ENCODE measurements at places on chromosomes 1 and 21.

- DNase-seq: no peak
Measured at GRCh38 chr1:93629101-93630059, 52.3 kb downstream of the BCAR3 start.

- DNase-seq: peak; percentile 33
Measured at GRCh38 chr1:148318123-148318903, 164.8 kb downstream of the PPIAL4G start.

GRCh38 chr1:21818656-21819055 lies 6.6 kb downstream of the LDLRAD2 start:
- DNase-seq: no peak

GRCh38 chr1:60427194-60427593 lies 353.6 kb upstream of the C1orf87 start:
- no peak for DNase-seq

- DNase-seq: no peak
Measured at GRCh38 chr1:59504276-59504675, 207.4 kb downstream of the FGGY start.

DNA sequence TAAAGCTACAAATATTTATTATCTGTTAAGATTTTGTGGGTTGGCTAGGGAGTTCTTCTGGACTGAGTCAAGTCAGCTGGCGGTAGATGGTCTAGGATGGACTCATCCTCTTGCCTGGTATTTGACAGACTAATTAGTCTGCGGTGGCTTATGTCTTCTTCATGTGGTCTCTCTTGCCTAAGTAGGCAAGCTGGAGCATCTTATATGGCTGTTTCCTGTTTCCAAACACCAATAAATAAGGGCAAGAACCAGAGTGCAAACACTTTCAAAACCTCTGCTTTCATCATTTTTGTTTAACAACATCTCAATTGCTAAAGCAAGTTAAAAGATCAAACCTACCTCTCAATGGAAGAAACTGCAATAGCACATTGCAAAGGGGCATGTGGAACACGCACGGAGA lies 484.8 kb downstream of the PTPRC start:
- DNase-seq: no peak

DNA sequence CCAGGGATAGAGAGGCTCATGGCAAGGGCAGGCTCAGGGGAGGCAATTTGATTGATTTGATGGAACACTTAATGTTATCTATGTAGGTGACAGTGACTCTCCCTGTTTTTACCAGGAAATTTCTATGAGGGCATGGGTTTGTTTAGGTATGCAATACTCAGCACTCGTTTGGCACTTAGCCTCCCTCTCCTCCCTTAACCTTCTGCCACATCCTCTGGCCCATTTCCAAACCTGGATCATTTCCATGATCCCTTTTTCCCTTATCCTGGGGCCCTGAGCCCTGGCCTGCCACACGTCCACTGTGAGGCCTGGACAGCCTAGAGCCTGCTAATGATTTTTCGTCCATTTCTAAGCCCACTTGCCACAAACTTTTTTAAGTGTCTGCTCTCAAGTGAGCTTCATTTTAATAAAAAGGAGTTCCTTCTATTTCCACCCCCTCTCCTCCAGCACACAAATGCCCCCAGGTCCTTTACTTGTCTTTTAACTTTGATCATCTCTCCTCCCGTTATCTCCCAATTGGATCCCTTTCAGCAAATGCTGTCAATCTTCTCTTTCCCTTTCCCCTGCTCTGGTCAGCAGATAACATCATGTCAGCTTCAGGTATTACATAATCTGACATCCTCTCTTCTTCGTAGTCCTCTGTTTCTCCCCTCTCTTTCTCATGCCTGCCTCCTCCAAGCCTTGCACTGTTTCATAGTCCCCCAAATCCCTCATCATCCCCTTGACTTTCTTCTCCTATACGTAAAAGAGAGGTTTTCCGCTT lies 37.8 kb upstream of the GADD45A start:
- DNase-seq: no peak

DNA sequence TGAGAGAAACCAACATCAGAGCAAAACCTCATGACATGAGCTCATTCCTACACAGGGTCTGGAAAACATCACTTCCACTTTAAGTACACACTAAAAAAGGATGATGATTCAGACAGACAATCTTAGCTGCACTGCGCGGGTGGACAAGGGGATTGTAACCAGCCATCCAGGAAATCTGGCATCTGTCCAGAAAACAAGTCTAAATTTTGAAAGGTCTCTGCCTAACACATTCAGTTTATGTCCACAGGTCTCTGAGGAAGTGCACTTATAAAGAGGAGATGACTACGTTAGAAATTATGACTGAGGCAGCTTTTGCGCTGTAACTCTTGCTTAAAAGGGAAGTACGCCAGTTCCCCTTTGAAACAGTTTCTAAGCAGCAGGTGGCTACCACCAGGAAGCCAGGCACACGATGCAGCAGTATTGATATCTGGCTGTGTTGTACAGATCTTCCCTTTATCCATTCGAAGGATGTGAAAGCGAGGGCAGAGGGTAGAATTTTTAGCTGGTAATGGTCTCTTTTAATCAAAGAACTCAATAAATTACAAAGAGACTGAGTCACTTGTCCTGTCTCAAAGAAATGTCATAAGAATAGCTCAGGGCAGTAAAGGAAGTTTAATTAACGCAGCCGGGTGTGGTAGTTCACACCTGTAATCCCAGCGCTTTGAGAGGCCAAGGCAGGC lies 128.0 kb downstream of the SETD4 start:
- DNase-seq: no peak

GRCh38 chr21:42635848-42636519 lies 17.4 kb upstream of the PDE9A start:
- no peak for DNase-seq

GRCh38 chr1:211331011-211331709 lies 4.5 kb downstream of the TRAF5 start:
- no peak for DNase-seq

GRCh38 chr1:166159656-166160055 lies 7.1 kb downstream of the FAM78B start:
- DNase-seq: no peak

DNA sequence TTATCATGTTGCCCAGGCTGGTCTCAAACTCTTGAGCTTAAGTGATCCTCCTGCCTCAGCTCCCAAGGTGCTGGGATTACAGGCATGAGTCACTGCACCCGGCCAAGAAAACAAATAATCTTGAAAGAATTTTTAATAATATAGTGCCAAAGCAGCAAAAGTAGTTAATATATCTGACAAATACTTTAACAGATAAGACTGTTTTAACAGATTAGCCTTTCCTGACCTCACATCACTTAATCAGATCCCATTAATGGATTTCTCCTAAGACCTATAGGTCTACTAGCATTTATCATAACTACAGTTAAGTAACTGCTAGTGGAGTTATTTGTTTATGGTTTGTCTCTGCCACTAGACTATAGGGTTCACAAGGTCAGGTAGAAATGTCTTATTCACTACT lies 61.1 kb upstream of the HP1BP3 start:
- DNase-seq: no peak

DNA sequence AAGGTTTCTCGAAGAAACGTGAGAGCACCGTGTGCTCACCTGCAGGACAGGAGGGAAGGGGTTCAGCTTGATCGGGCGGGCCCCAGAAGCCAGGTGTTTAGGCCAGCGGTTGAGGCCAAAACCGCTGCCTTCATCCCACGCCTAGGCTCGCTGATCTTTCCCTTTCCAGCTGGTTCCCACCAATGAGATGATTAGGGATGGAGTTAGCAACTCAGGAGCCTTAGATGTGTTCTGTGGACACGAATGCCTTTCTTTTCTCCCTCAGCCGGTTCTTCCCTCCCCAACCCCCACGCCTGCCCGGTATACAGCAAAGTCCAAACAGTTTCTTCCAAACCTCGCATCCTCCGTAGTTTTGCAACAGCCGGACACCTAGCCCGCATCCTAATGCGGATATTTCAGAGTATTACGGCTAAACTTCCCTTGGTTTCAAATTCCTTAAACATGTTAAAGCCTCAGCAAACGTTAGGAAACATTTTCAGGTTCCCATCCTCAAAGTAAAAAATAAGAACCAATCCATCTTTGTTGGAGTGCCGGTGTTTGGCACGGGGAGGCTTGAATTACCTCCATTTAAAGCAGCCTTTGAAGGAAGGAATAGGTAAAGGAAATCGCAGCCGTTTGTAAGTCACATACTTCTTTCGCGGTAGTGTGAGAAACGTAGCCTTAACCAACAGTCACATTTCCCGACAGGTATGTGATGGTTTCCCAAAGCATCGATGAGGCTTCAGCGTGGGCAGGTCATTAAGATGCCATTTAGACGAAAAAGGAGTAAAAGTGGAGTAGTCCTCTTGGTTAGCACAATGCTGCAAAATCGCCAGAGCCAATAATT lies 1.1 kb downstream of the LRRC8C start:
- DNase-seq: no peak

GRCh38 chr1:178284058-178284457 lies 190.2 kb downstream of the RASAL2 start:
- DNase-seq: no peak

- no peak for DNase-seq
Measured at GRCh38 chr21:37627074-37627473, 260.5 kb downstream of the DYRK1A start.

GRCh38 chr1:215226757-215227156 lies 144.2 kb downstream of the KCNK2 start:
- DNase-seq: no peak

GRCh38 chr1:10852018-10852417 lies 55.6 kb upstream of the CASZ1 start:
- DNase-seq: no peak

GRCh38 chr1:9320520-9321479 lies 28.1 kb downstream of the SPSB1 start:
- no peak for DNase-seq

DNA sequence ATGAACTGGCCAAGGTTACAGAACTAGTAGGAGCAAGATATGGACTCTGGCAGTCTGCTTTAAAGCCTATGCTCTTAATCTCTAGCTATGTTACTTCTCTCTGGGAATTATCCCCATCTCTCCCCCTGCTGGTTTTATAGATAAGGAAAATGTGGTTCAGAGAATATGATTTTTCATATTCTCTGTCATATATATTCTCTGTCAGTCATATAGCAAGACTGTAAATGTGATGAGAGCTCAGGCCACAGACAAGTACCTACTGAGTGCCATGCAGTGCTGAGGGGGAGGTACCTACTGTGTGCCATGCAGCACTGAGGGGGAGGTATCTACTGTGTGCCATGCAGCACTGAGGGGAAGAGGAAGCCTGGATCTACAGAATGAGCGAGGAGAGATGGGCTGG lies 220.3 kb upstream of the FGGY start:
- DNase-seq: no peak

- no peak for DNase-seq
Measured at GRCh38 chr1:72241397-72241796, 40.9 kb downstream of the NEGR1 start.

DNA sequence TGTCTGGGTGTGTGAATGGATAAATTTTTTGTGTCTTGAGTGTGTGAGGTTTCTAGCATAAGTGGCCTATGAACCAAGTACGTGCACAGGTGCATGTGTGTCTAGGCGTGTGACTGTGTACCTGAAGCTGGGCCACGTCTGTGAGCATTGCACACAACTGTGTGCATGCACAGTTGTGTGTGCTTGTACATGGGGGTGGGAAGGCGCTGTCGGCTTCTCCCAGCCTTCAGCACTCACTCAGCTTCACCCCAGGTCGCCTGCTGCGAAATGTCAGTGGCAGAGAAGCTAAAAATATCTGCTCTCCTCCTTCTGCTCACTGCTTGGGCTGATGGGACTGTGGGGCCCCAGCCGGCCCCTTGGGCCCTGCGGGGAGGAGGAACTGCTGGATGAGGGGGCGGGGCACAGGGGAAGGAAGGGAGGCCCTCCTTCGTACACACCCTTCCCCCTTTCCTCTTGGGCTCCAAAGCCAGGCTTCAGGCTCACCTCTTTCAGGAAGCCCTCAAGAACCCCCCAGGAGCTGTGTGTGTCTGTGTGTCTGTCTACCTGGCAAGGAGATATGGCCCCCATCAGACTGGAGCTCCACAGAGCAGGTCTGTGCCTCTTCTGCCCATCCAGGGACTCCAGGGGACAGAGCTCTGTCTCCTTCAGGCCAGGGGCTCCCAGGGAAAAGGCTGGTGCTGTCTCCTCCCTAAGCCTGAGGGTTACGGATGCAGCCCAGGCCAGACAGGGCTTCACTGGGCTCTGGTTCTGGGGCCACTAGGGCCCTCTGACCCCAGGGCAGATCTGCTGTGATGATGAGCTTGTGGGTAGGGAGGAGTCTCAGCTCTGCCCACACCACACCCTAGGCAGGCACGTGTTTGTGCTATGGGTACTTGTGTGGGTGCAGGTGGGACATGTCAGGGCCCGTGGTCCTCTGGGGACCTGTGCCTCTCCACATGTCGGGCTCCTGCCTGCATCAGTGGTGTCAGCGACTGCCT lies 35.6 kb upstream of the WASF2 start:
- no peak for DNase-seq

DNA sequence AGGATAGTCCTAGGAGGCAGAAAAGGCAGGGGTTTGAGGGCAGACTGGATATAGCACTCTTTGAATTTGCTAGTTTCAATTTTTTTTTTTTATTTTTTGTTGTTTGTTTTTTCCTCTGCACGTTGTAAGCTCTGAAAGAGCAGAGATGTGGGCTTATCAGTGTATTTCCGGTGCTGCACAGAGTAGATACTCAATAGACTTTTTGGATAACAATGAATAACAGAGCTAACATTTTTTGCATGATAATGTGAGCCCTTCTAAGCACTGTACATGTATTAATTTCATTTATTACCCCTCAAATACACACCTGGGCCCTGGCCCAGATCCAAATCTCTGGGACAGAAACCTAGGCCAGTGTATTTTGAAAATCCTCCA lies 17.1 kb upstream of the PARP1 start:
- no peak for DNase-seq

GRCh38 chr1:201739492-201740085 lies 89.4 kb upstream of the IPO9 start:
- peak; percentile 23 for DNase-seq

DNA sequence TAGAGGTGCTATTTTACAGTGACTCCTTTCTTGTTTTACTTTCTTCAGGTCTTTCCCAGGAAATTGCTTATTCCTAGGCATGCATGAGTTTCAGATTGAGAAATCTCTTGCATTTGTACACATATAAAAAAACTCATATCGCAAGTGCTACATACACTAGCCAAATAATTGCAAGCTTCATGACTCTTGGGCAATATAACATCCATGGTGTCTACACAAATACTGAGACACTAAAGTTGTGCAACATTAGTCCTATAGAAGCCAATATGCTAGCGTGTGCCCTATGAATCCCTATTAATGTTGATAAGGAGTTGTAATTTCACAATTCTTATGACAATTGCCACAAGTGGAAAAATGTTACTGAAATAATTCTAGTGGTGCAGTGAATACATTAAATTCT lies 591.0 kb downstream of the ADGRL2 start:
- no peak for DNase-seq

DNA sequence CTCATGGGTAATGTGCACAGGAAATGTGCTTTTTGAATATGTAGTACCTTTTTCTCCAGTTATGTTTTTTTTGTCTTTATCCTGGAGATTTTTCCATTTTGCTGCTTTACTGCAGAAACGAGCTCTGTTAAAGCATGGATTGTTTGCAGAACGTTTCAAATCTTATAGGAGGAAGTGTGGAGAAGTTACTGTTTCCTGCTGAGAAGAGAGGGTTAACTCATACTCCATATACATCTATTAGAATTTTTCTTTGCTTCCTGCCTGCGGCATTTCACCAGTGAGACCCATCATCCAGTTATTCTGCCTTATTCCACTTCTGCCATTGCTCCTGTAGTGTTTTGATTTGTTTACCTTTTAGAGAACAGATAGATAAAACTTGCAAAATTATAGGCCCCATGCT lies 2.0 kb downstream of the RPRD2 start:
- DNase-seq: no peak

- no peak for DNase-seq
Measured at GRCh38 chr1:927748-928147, 4.0 kb downstream of the SAMD11 start.

All from stimulated activated CD8-positive, alpha-beta memory T cell treated with anti-CD3 and anti-CD28 coated beads, Interleukin-12 subunit alpha, Interleukin-12 subunit beta, amount 100 ng/mL, for 4 hours (primary cell).